H1 (cell line): ENCODE measurements at places on chromosomes 12 and 14. TPM values are rescaled to one million over a fixed set of nuclear protein-coding genes. Genes with fewer than 3 reads are reported as not detected.

GRCh38 chr12:8027856-8028255, 4.7 kb upstream of the FOXJ2 start:
- no peak overlapping the region for H3K27ac ChIP-seq
- no peaks in the 10 kb centered on the region for H3K27me3 ChIP-seq
- H3K4me1 ChIP-seq: peaks cover 3% of the 10 kb centered on the region; the same call in 1 of the 2 replicates
- DNase-seq: no peak
- peak overlapping the region; percentile 24 for H3K4me3 ChIP-seq

GRCh38 chr12:1924996-1925683, 6.7 kb upstream of the CACNA2D4 start:
- H3K4me1 ChIP-seq: no peaks in the 10 kb centered on the region
- H3K27me3 ChIP-seq: no peaks in the 10 kb centered on the region; the same call in 1 of the 2 replicates
- no peaks in the 10 kb centered on the region for H3K36me3 ChIP-seq
- no peak overlapping the region for H3K27ac ChIP-seq
- no peak overlapping the region for H3K4me3 ChIP-seq

GRCh38 chr14:31962920-31963319, 114.2 kb upstream of the ARHGAP5 start:
- no peaks in the 10 kb centered on the region for H3K27me3 ChIP-seq
- no peak overlapping the region for H3K4me3 ChIP-seq
- no peak for DNase-seq
- no peaks in the 10 kb centered on the region for H3K36me3 ChIP-seq

DNA sequence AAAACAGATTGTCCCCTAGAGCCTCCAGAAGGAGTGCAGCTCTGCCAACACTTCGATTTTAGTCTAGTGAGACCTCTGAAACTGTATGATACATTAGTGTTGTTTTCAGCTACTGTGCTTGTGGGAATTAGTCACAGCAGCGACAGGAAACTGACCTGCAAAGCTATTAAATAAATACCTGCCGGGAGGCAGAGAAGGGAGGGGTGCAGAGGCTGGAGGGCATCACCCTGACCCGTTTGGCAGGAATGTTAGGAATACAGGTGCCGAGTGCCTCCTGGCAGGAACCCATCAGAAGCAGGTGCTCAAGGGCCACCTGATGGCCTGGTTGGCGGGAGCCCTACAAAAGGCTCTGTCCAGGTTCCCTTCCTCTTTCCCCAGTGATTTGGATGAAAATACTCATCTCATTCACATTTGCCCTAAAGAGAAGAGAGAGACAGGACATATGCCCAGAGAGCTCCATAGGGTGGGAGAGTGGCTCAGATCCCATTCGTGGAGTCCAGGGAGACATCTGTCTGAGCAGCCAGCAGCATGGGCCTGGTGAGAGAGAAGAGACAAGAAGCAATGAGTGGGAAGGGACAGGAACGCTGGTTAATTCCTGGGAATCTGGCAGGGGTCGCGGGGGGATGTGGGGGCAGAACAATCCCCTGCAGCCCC, 44.6 kb downstream of the C14orf132 start:
- no peak for DNase-seq
- H3K27ac ChIP-seq: no peak overlapping the region
- H3K4me1 ChIP-seq: no peaks in the 10 kb centered on the region
- no peak overlapping the region for H3K4me3 ChIP-seq
- H3K36me3 ChIP-seq: peaks cover 8% of the 10 kb centered on the region; the same call in 1 of the 2 replicates

- no peak overlapping the region for H3K27ac ChIP-seq
Observed at GRCh38 chr14:103686831-103687485, 28.3 kb downstream of the XRCC3 start.

GRCh38 chr12:12806784-12807516, 6.2 kb upstream of the DDX47 start:
- no peak for DNase-seq
- H3K4me1 ChIP-seq: no peaks in the 10 kb centered on the region
- H3K27me3 ChIP-seq: no peaks in the 10 kb centered on the region
- no peak overlapping the region for H3K27ac ChIP-seq
- no peaks in the 10 kb centered on the region for H3K36me3 ChIP-seq
- H3K4me3 ChIP-seq: no peak overlapping the region

- no peaks in the 10 kb centered on the region for H3K36me3 ChIP-seq
- H3K27ac ChIP-seq: no peak overlapping the region
- no peaks in the 10 kb centered on the region; the same call in 1 of the 2 replicates for H3K27me3 ChIP-seq
- no peaks in the 10 kb centered on the region for H3K4me1 ChIP-seq
- no peak for DNase-seq
Observed at GRCh38 chr14:57609192-57610075, 115.8 kb upstream of the CCDC198 start.

GRCh38 chr14:93987376-93987775, 9.7 kb upstream of the CCDC197 start:
- no peak overlapping the region for H3K4me3 ChIP-seq
- H3K4me1 ChIP-seq: no peaks in the 10 kb centered on the region
- no peak overlapping the region for H3K27ac ChIP-seq
- no peak for DNase-seq
- H3K36me3 ChIP-seq: no peaks in the 10 kb centered on the region

- no peak overlapping the region for H3K27ac ChIP-seq
- H3K27me3 ChIP-seq: no peaks in the 10 kb centered on the region; the same call in 1 of the 2 replicates
- no peak for DNase-seq
- no peaks in the 10 kb centered on the region; the same call in 1 of the 2 replicates for H3K36me3 ChIP-seq
- H3K4me3 ChIP-seq: no peak overlapping the region
Observed at GRCh38 chr12:109554761-109555160, 18.5 kb downstream of the MMAB start.

- H3K4me1 ChIP-seq: no peaks in the 10 kb centered on the region
- H3K36me3 ChIP-seq: no peaks in the 10 kb centered on the region
- no peak overlapping the region for H3K27ac ChIP-seq
Observed at GRCh38 chr12:56763753-56764657, 881 bp downstream of the HSD17B6 start.

GRCh38 chr12:74286254-74286653, 251.4 kb upstream of the ATXN7L3B start:
- H3K36me3 ChIP-seq: no peaks in the 10 kb centered on the region
- no peaks in the 10 kb centered on the region for H3K4me1 ChIP-seq
- no peaks in the 10 kb centered on the region for H3K27me3 ChIP-seq
- no peak for DNase-seq
- no peak overlapping the region for H3K4me3 ChIP-seq

- peaks cover 16% of the 10 kb centered on the region; the same call in 1 of the 2 replicates for H3K36me3 ChIP-seq
- no peak overlapping the region for H3K27ac ChIP-seq
- no peak for DNase-seq
- no peaks in the 10 kb centered on the region for H3K27me3 ChIP-seq
Observed at GRCh38 chr12:108700833-108701541, 30.3 kb downstream of the CORO1C start.

GRCh38 chr14:93114713-93115068, 1.0 kb downstream of the ITPK1 start:
- no peaks in the 10 kb centered on the region for H3K36me3 ChIP-seq
- peak overlapping the region; percentile 94 for H3K4me3 ChIP-seq
- DNase-seq: no peak
- H3K27me3 ChIP-seq: no peaks in the 10 kb centered on the region
- no peak overlapping the region for H3K27ac ChIP-seq
- H3K4me1 ChIP-seq: peaks cover 23% of the 10 kb centered on the region

- H3K4me1 ChIP-seq: no peaks in the 10 kb centered on the region; the same call in 1 of the 2 replicates
- no peaks in the 10 kb centered on the region for H3K27me3 ChIP-seq
- no peak overlapping the region for H3K27ac ChIP-seq
- no peak overlapping the region for H3K4me3 ChIP-seq
Observed at GRCh38 chr14:91243074-91243471, 1.4 kb downstream of the GPR68 start.

- no peaks in the 10 kb centered on the region for H3K36me3 ChIP-seq
- H3K4me3 ChIP-seq: peak overlapping the region; percentile 81
- peak; percentile 65 for DNase-seq
- peaks cover 2% of the 10 kb centered on the region; the same call in 1 of the 2 replicates for H3K4me1 ChIP-seq
- H3K27ac ChIP-seq: no peak overlapping the region; the same call in 1 of the 2 replicates
- no peaks in the 10 kb centered on the region for H3K27me3 ChIP-seq
Observed at GRCh38 chr12:121295746-121296617, 527 bp downstream of the CAMKK2 start.

DNA sequence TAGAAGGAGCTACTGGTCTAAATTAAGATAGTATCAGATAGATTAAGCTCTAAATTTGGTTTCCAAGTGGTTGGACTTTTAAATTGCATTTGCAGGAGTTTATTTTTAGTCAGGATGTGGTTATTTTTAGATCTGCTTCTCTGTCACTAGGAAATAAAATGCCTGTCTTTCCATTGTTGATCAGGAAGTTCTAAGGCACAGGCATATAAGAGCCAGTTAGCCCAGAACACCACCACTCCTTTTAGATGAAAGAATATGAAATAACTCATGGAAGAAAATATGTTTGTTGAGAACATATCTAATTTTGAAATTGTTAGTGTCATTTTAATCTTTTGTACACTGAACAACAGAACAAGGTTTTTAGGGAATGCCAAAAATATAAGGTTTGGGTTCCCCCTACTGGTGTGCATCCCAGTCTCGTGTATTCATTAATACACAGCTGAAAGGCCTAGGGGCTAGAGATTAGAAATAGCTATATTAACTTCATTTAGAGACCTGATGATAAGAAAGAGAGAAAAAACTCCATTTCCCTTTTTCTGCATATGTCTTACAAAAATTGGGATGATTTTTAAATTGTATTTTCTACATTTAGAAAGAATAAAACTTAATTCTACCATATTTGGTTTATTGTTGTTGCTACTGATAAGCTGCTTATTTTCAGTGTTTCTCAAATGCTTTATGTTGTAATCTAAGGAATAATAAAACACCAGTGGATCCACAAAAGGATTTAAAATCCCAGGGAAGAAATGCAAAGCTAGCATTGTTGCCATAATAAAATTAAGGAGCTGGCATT, 67.2 kb downstream of the RIC8B start:
- DNase-seq: no peak
- H3K4me3 ChIP-seq: no peak overlapping the region
- H3K4me1 ChIP-seq: peaks cover 8% of the 10 kb centered on the region
- no peaks in the 10 kb centered on the region for H3K36me3 ChIP-seq
- no peak overlapping the region for H3K27ac ChIP-seq
- H3K27me3 ChIP-seq: no peaks in the 10 kb centered on the region

DNA sequence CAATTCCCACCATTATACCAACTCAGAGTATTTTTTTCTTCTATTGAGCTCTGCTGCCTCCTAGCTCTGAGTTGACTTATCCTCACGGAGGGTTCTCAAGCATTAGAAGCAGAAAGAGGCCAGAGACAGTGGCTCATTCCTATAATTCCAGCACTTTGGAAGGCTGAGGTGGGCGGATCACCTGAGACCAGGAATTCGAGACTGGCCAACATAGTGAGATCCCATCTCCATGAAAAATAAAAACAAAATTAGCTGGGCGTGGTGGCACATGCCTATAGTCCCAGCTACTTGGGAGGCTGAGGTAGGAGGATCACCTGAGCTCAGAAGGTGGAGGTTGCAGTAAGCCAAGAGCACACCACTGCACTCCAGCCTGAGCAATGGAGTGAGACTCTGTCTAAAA, 21.0 kb downstream of the HPD start:
- no peak overlapping the region for H3K4me3 ChIP-seq
- H3K4me1 ChIP-seq: no peaks in the 10 kb centered on the region
- no peak for DNase-seq
- H3K36me3 ChIP-seq: no peaks in the 10 kb centered on the region
- H3K27me3 ChIP-seq: no peaks in the 10 kb centered on the region

DNA sequence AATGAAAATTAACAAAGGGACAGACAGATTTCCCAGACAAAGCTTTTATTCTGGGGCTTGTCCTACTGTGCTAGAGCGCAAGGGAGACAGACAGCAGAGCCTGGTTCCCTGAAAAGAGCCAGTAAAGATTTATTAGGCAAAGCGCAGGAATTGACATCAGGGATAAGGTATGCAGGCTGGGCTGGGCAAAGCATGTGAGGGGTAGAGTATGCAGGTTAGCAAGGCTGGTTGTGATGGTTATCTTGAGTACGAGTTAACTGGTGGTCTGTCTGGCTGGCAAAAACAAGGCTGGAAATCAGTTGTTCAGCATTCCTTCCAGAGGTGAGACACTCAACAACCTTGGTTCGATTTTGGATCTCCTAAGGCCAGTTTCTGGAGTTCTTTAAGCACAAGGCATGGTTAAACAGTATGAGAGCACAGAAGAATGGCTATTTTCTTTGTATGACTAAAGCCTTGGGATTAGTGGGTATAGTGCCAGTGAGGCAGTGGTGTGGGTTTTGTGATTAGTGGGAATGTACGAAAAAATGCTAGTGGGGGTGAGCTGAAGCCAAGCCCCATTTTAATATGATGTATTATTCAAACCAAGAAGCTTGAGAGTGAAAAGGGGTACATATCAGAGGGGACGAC, 30.9 kb downstream of the BTBD7 start:
- H3K4me3 ChIP-seq: no peak overlapping the region
- H3K36me3 ChIP-seq: no peaks in the 10 kb centered on the region
- H3K4me1 ChIP-seq: peaks cover 10% of the 10 kb centered on the region
- H3K27ac ChIP-seq: peak overlapping the region; percentile 47; the same call in 1 of the 2 replicates

GRCh38 chr14:102805371-102805891, 28.2 kb downstream of the TRAF3 start:
- no peak overlapping the region for H3K4me3 ChIP-seq
- H3K4me1 ChIP-seq: peaks cover 3% of the 10 kb centered on the region; the same call in 1 of the 2 replicates
- H3K27me3 ChIP-seq: no peaks in the 10 kb centered on the region

- H3K27ac ChIP-seq: no peak overlapping the region
- no peak overlapping the region for H3K4me3 ChIP-seq
- H3K27me3 ChIP-seq: no peaks in the 10 kb centered on the region; the same call in 1 of the 2 replicates
- no peak for DNase-seq
- H3K4me1 ChIP-seq: peaks cover 3% of the 10 kb centered on the region
- H3K36me3 ChIP-seq: no peaks in the 10 kb centered on the region
Observed at GRCh38 chr12:93078577-93078976, 149.5 kb upstream of the EEA1 start.

- H3K4me3 ChIP-seq: no peak overlapping the region
- DNase-seq: no peak
- H3K36me3 ChIP-seq: no peaks in the 10 kb centered on the region
- H3K27ac ChIP-seq: no peak overlapping the region
Observed at GRCh38 chr14:104230946-104231345, 92.6 kb downstream of the KIF26A start.

DNA sequence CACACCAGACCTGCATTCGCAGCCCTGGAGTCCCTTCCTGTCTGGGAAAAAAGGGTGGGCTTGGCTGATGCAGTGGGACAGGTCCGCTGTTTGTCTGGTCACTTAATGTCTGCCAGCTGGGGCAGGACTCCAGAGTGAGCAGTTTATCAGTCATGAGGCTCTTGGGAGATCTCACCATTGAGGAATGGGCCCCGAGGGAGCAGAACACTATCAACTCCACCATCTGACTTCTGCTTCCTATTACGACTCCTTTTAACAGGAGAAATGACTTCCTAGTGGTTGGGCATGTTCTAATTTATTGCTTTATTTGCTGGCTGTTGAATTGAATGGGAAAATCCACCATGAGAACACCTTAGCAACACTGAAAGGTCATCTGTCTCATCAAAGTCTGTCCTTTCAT, 182.5 kb upstream of the RASSF8 start:
- DNase-seq: no peak
- H3K27me3 ChIP-seq: no peaks in the 10 kb centered on the region
- no peak overlapping the region for H3K4me3 ChIP-seq
- no peak overlapping the region for H3K27ac ChIP-seq
- H3K36me3 ChIP-seq: no peaks in the 10 kb centered on the region

Gene ZC2HC1C
- total RNA-seq: 1.2 and 1.7 TPM in 2 replicates

Gene PTPRR
- 0.07 and 0.27 TPM in 2 replicates for total RNA-seq

Gene SLC5A8
- total RNA-seq: 0.11 TPM in 1 of 2 replicates, not detected in the other

Gene SRRM4
- total RNA-seq: 1.1 TPM in 2 replicates

Gene KRT75
- not detected in 2 replicates for total RNA-seq

Gene PRORP
- total RNA-seq: 43.9 and 44.8 TPM in 2 replicates

Gene KLHL33
- total RNA-seq: 0.11 TPM in 1 of 2 replicates, not detected in the other

Gene GPX2
- total RNA-seq: 0.30 and 0.50 TPM in 2 replicates

Gene OTUB2
- 4.1 and 4.2 TPM in 2 replicates for total RNA-seq

Gene CRY1
- total RNA-seq: 25.1 TPM in 2 replicates

Gene SERPINA10
- not detected in 2 replicates for total RNA-seq
